ENCODE measurements at places on chromosomes 16 and 17.

DNA sequence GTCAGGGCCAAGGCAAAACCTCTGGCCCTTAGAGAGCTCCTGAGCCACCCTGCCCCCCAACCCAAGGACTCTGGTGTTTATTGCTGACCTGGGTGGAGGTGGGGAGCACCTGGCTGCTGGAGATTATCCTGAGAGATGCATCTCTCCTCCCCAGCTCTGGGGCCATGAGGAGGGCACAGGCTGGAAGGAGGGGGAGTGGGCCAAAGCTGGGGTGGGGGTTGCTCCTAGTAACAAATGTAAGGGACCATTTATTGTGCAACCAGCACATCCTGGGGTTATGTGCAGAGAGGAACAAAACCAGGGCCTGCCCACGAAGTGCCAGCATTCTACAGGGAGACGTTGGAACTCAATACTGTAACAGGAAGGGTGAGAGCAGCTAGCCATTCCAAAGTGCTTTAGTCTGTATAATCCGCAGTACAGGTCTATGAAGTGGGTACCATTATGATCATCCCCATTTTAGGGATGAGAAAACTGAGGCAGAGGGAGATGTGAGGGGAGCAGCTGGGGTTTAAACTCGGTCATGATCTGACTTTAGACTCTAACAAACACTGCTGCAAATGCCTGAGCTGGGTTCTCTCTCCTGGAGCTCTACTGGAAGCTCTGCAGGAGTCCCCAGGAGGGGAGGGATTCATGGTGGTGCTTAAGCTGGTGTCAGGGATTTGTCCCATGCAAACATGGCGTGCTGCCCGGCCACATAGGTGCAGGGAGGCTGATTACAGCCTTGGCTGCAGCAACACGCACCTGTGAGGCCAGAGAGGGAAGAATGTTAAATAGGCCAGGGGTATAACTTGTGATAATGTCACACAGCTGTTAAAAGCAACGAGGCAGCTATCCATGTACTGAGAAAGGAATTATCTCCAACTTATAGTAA lies 1.4 kb upstream of the RHBDF2 start:
- DNase-seq: no peak

- no peak for DNase-seq
These were observed 528.1 kb upstream of the CDH8 start for GRCh38 chr16:62564291-62564690.

GRCh38 chr16:29807426-29808218 lies 1.3 kb downstream of the MAZ start:
- peak; percentile 88 for DNase-seq

DNA sequence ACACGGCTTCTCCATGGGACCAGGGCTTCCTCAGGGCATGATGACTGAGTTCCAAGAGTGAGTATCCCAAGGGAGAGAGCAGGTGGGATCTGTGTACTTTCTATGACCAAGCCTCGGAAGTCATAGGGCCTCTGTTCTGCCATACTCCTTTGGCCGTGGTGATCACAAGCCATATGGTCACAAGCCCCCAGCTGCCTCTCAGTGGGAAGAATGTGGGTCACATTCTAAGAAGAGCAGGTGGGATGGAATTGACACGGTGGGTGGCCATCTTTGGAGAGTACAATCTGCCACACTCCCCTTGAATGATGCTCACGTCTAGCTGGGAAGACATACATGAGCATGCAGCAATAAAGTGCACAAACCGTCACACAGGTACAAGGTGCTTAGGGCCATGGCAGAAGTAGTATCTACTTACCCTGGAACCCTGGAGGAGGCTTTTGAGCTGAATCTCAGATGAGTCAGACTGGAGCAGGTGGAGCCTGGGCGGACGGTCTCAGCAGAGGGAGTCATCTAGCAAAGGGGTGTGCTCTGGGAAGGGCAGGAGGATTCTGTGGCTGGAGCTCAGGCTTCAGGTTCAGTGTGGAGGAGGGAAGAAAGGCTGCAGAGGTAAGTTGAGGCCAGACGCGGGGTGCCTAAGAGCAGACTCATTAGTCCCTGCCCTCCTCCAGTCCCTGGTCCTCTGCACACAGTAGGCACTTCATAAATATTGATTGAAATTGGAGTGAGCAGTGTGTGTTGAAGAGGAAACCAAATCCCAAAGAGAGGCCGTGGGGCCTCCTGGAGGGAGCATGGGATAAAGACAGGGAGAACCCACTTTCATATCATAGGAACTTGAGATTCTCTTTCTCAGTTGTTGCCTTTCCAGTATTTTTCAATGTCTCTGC lies 26.6 kb downstream of the GOSR2 start:
- DNase-seq: no peak

- no peak for DNase-seq
These were observed 84.5 kb downstream of the SOX9 start for GRCh38 chr17:72205357-72205756.

GRCh38 chr17:64540118-64540776 lies 33.5 kb downstream of the CEP95 start:
- DNase-seq: no peak

DNA sequence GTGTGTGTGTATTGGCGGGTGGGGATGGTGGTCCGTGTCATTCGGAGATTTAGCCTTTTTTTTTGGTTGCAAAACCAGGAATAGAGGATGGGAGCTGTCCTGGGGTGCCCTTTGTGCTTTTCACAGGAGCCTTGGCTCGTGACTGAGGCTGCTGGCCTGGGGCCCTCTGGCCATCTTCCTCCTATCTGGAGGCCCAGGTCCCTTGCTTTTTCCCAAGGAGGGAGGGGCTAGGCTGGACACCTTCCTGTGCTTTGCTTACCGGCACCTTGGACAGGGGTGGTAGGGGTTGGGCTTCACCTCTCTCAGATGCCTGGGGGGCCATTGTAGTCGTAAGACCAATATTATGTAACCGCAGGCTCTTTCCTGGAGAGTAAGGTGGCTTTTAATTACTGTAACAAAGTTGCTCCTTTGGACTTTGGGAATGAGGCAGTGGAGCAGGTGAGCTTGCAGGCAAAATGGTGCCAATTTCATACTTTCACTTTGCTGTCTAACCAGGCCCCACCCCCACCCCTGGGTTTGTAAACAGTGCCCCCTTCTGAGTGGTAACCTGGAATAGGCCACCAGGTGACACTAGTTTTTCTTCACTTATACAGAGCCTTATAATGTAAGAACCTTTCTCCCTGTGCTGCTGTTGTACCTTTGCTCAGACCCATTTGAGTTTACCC lies 1.2 kb downstream of the DYNLL2 start:
- DNase-seq: no peak

GRCh38 chr16:66220702-66221101 lies 145.8 kb upstream of the CDH5 start:
- no peak for DNase-seq

DNA sequence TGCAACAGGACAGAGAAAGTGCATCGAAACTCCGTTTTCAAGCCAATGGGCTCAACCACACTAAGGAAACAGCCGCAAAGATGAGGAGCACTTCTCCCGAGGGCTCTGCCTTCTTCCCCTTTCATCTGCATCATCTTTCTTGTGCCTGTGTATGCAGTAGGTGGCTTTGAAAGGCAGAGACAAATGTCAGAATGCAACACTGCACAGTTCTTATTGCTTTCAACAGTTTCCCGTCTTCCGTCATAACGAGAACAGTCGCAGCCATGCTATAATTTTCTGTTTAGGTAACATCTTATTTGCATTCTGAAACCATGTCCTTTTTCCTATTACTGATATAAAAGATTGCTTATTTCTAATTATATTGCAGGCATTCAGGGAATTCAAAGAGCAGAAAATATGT lies 205.2 kb downstream of the SLC39A11 start:
- DNase-seq: no peak

GRCh38 chr16:20568404-20568803 lies 7.8 kb downstream of the ACSM2B start:
- DNase-seq: no peak

DNA sequence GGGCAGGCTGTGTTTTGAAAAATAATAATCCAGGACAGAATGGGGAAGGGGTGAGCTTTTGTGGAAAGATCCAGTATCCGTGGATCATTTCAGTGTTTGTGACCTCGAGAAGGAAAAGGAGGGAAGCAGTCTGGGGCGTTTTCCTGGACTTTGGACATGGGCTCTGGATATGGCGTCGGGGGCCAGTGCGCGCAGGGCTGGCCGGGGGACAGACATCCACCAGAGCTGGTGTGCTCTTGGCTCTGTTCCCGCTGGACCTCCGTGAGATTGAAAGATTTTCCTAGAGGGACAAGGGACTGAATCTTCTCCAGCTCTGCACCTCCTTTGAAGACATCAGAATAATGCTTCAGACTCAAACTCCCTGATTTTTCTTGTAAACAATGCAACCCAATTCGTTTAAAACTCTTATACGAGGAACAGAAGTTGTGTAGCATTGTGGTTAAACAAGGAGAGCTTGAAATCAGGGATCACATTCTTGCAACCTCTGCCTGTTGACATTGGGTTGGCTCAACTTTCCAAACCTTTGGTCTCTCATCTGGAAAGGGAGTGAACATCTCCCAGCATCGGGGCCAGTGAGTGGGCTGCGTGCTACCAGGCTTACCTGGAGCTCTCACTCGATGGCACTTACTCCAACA lies 75.9 kb downstream of the C16orf95 start:
- no peak for DNase-seq

All from amniotic stem cell (primary cell).